ENCODE measurements at places on chromosomes 13 and 19.

DNA sequence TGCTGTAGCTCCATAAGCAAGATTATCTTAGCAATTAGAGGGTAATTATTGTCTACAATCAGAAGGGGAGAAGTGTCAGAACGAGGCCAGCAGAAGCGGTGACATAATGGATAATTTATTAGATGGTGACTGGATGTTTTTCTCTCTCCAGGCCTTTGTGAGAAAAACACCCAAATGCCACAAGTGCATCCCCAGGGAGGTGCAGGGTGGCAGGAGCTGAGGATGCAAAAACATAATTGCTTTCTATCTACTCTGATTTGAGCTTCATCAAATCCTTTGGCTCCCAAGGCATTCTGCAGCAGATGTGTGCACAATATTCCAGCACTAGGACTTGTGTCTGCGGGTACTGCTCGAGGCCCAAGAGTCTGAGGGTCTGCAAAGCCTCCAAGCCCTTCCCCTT lies 220.1 kb upstream of the SERP2 start:
- DNase-seq: no peak

DNA sequence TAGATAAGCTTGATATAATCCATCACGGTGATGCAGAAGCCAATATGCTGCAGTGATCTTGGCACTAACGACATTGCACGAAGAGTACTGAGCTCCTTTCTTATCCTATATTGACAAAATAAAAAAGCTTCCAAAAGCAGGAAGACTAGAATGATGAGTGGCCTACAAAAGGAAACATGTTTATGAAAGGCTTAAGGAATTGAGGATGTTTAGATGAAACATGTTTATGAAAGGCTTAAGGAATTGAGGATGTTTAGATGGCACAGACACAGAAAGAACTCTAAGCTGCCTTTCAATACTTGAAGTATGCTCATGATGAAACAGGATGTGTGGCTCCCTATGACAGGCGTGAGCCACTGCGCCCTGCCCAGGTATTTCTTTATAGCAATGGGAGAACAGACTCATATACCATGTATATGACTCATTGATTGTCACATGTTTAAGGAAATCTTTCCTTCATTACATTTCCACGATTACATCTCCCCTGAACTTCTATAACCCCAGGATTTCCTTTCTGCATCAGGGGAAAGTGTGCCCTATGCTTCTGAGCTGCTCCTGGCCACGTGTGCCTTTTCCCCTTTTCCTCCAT lies 690.8 kb upstream of the ARGLU1 start:
- DNase-seq: no peak

DNA sequence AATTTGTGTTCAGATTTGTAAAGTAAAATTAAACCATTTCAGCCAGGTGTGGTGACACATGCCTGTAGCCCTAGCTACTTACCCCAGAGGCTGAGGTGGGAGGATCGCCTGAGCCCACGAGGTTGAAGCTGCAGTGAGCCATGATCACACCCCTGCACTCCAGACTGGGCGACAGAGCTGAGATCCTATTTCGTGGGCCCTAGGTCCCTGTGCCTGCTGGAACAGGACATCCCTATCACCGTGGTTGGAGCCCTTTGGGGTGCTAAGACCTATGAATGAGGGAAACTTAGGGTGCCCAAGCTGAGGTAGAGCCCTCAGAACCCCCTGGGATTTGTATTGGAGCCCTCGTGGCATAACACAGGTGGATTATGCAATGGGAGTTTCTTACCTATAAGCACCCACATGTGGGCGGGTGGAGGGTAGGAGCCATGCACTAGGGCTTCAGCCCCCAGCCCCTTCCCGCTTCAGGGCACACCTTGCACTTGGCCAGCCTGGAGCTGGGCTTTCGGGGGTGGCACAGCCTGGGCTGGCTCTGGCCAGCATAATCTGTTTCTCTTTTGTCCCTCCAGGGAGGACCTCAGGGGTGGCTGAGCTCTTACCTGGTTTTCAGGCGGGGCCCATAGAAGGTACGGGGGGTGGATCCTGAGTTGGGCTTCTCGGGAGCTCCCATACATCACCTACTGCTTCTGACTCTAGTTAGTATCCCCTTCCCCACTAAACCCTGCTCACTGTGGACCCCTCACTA lies 7.2 kb upstream of the USF2 start:
- no peak for DNase-seq

- no peak for DNase-seq
Observed at GRCh38 chr19:7947939-7948338, 4.5 kb upstream of the TIMM44 start.

- no peak for DNase-seq
Observed at GRCh38 chr13:46342538-46342937, 44.5 kb downstream of the RUBCNL start.

GRCh38 chr13:99905224-99905623 lies 66.3 kb downstream of the ZIC5 start:
- no peak for DNase-seq

DNA sequence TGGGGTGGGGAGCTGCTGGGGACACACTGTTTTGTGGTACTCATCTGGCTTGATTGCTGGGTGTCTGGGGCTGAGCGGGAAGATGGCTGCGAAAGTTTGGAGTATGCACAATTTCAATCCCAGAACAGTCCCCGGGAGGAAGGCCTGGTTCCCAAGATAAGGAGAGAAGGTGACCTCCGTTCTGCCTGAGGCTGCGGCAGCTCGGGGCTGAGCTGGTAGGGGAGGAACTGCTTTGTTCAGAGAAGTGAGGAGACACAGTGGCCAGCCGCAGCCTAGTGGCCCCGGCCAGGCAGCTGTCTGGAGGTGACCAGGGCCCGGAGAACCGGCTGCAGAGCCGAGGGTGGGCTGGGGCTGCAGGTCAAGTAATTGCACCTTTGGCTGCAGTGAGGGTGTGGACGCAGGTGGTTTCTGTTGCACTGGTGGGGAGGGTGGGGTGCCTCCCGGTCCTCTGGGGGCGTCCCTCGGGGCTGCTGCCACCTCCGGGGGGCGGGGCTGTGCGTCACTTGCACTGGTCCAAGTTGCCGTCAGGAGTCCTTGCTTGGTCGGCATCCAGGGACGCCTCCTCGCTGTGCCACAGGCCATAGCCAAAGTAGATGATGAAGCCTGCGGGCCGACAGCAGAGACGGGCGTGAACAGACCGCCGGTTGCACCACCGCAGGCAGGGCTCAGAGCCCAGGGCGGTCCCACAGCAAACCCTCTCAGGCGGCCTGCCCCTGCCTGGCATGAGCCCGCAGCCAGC lies 81.3 kb downstream of the SLC7A1 start:
- DNase-seq: no peak

DNA sequence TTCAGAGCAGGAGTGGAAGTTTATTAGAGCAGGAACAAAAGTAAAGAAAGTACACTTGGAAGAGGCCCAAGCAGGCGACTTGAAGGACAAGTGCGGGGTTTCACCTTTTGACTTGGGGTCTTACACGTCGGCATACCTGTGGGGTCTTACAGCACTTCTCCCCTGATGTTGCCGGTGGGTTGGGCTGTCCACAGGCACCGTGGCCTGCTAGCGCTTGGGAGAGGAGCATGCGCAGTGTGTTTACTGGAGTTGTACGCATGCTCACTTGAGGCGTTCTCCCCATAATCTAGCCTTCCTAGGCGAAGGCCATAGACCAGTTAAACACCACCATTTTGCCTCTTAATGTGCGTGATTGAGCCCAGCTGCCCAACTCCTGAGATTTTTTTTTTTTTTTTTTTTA lies 25.0 kb upstream of the PLEKHF1 start:
- DNase-seq: no peak

GRCh38 chr19:36081385-36081784 lies 26.7 kb downstream of the WDR62 start:
- no peak for DNase-seq

DNA sequence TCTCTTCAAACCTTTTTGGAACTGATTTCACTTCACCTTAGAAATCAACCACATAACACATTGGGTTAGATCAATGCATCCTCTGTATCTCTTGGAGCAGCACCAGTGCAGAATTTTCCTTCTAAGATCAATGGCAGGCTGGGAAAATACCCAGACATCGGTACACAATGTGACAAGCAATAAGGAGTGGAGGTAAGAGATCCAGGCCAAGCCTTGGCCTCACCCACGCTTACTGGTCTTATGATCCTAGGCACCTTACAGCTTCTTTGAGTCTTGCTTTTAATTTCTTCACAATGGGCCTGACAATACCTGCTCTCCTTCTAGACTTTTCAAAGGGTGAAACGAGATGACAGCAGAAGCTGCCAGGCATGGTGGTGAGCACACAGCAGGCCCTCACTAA lies 232.0 kb downstream of the LACC1 start:
- DNase-seq: no peak

GRCh38 chr13:36362914-36363313 lies 16.7 kb upstream of the SPART start:
- DNase-seq: no peak

DNA sequence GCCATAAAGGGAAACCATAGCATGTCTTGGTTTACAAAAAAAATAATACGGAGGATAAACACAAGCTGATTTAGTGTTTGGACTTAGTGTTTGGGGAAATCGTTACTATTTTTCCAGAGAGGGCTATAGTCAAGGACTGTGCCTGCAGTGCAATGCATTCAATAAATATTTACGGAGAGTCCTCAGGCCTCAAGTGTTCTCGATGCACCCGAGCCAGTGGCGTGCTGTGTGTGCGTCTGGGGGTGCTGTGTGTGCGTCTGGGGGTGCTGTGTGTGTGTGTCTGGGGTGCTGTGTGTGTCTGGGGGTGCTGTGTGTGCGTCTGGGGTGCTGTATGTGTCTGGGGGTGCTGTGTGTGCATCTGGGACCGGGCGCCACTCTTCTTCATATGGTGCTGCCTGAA lies 71.7 kb upstream of the GTF3A start:
- no peak for DNase-seq
